ENCODE measurements at places on chromosomes 6 and 20.

GRCh38 chr6:144809120-144809519, 524.0 kb downstream of the UTRN start:
- DNase-seq: no peak

DNA sequence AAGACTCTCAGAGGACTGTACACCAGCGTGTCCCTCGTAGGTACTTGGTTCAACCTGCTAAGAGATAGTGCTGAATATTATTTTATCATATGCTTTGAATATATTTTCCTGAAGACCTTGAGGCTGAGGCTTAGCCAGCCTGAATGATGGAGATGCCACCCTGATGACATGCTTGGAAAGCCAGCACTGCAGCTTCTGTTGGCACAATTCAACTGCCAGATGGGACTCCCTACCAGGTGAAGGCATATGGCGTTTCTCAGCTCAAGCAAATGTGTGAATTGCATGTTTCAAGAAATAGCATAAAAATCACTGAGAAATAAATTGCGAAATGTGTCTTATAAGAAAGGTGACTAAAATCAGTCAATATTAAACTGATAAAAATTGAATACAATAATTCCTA, 228.1 kb upstream of the CST7 start:
- DNase-seq: no peak

GRCh38 chr6:10901770-10902169, 14.9 kb downstream of the SYCP2L start:
- DNase-seq: no peak

- no peak for DNase-seq
Observed at GRCh38 chr20:63003546-63003945, 3.2 kb downstream of the BHLHE23 start.

- DNase-seq: no peak
Observed at GRCh38 chr20:37376791-37377190, 30.9 kb downstream of the SRC start.

DNA sequence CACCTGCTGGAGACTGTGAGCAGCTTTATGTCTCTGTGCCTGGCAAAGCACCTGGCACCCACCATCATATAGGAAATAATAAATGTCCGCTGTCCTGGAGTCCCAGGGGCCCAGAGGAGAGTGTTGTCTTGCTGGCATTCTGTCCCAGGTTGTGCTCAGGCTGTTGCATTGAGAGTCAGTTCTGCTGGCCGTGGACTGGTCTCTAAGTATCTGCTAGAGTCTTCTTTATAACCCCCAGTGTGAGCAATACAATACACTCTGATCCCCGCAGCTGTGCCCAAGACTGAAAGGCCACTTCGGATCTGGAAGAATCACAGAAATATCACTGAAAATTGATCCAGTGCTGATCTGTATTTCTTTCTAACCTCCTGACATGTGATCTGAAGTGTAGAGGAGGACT, 38.3 kb upstream of the HINT3 start:
- DNase-seq: no peak

DNA sequence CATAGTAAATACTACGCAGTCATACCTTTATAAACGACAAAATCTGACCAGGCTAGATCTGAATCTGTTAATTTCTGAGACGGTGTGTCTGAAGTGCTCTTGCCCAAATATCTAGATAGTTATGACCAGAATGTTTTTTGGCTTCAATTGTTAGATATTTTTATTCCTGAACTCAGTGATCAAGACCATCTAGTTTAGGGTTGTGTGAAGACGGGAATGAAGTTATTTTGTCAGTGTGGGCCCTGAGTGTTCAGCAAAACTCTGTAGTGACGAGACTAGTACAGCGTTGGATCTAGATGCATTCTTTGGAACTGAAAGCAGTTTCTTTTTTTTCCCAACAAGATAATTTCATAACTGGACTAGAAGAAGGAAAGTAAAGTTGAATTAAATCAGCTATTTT, 3.1 kb downstream of the STXBP5 start:
- no peak for DNase-seq

- DNase-seq: no peak
Observed at GRCh38 chr20:36113036-36113435, 41.5 kb upstream of the EPB41L1 start.

GRCh38 chr6:3108746-3109414, 9.6 kb upstream of the BPHL start:
- no peak for DNase-seq

DNA sequence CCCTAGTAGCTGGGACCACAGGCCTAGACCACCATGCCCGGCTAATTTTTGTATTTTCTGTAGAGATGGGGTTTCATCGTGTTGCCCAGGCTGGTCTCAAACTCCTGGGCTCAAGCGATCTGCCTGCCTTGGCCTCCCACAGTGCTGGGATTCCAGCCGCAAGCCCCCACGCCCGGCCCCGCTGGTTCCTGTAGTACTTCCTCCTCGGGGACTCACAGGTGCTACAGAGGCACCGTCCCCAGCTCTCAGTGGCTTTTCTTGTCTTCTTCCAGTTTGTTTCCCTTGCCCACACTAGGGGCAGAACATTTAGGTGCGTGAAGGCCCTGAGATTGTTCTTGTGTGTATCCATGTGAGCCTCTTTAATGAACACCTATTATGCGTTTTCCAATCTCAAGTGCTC, 773 bp upstream of the ZBP1 start:
- no peak for DNase-seq

- DNase-seq: no peak
Observed at GRCh38 chr20:53040693-53041589, 68.8 kb downstream of the TSHZ2 start.

DNA sequence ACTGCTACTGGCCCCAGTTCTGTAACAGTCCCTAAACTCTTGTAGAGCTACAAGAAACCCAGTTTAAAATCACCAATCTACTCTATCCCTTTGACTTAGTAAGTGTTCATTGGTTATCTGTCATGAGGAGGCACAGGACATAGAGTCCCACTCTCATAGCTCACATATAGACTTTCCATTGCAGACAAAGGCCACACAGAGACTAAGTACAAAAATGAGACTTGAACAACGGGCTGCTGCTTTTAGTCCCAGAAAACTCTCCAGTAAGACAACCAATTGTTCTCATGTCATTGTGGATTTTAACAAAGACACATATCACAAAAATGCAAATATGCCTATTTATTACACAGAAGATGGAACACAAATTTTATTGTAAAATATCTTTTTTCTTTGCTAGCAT, 197.4 kb downstream of the PTPRK start:
- DNase-seq: no peak

DNA sequence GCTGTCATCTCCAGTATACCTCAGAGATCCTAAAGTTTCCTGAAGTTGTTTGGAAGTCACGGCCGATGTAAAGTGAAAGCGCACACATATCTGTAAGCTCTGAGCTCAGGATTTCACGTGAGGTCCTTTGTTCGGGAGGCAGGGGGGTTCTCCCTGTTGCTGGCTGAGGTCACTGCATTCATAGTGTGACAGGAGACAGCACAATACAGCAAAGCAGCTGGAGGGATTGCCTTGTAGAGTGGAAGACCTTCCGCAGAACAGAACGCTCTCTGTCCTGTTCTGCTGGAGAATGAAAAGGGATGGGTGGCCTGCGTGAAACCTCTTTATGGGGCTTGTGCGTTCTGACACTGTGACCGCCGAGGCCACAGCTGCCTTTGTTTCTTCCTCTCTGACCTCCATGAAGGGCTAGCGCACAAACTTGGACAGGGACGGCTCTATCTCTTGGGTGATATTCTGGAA, 13.4 kb upstream of the SERPINB1 start:
- no peak for DNase-seq

DNA sequence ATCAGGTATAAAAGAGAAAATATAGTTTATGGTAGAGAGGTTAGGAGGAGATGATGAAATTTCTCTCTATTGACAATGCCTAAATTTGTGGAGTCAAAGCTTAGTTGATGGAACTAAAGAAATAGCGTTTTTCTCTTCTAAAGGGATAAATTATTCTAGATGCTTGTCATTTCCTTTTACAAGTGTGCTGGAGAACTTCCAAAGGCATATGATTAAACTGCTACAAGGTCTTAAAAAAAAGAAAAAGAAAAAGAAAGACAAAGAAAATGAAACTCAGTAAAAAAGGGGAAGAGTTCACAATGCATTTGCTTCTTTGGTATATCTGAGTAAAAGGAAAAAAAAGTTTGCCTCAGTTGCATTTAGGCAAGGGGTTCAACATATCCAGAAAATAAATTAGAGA, 499.8 kb upstream of the PTCHD4 start:
- no peak for DNase-seq

GRCh38 chr6:162387718-162388382, 339.7 kb downstream of the PRKN start:
- no peak for DNase-seq

DNA sequence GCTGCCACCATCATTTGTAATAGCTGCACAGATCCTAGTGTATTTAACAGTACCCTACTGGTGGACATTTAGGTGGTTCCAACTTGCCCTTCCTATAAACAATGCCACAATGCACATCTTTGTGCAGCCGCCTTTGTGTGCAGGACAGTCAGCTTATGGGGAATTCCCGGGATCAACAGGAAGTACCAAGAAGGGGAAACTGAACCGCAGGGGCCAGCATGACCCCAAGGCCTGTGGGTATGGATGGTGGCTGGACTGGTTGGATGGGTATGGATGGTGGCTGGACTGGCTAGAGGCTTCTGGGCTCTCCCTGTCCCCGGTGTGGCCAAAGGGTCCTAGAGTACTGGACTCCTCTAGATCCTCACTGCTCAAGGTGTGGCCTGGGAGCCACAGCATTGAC, 46.7 kb downstream of the CEBPB start:
- no peak for DNase-seq

GRCh38 chr6:138465007-138465645, 34.2 kb downstream of the NHSL1 start:
- no peak for DNase-seq

DNA sequence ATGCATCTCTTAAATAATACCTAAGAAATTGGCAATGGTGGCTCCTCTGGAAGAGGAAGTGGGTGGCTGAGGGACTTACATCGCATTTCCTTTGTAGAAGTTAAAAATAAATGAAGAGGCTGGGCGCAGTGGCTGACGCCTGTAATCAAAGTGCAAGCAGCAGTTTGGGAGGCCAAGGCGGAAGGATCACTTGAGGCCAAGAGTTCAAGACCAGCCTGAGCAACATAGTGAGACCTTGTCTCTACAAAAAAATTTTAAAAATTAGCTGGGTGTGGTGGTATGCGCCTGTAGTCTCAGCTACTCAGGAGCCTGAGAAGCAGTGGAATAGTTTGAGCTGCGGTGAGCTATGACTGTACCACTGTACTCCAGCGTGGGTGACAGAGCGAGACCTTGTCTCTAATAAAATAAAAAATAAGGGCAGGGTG, 12.2 kb upstream of the NCOA3 start:
- no peak for DNase-seq

- DNase-seq: no peak
Observed at GRCh38 chr6:155223646-155224451, 40.0 kb upstream of the CLDN20 start.

DNA sequence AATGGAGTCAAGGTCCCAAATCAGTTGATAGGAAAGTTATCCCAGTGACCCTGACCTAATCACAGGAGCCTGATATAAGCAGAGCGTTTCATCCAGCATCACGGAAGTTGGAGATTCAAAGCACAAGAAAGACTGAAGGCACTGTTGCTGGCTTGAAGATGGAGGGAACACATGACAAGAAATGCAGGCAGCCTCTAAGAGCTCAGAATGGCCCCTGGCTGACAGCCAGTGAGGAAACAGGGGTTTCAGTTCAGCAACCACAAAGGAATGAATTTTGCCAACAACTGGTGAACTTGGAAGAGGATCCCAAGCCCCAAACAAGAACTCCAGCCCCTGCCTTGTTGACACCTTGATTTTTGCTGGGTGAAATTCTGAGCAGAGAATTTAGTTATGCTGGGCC, 778.5 kb downstream of the MAFB start:
- no peak for DNase-seq

DNA sequence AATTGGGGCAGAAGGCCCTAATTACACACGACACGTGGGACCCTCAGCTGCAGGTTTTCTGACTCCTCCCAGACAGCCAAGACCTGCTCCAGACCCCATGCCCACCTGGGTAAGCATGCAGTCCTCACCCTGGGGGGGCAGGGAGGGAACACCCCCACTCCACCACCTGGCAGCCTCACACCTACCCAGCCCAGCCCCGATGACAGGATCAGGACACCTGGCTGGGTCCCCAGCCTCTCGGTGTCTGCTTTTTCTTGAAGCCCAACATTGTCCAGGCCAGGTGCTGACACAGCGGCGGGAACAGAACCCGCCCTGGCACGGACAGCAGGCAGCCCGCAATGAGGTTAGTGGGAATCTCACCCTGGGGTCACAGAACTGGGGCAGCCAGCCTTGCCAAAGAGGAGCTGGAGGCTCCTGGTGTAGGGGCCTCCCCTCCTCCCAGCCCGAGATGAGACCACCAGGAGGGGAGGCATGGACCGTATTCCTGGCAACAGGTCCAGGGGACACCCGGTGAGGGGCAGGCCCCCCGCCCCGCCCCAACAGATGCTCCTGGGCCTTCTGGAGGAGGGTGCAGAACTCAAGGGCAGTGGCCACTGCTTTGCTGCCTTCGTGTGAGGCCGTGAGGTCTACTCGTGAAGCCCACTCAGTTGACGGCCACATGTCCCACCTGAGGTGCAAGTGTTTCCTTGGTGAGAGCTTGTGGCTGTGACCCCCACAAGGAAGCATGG, 103.8 kb downstream of the DLL1 start:
- DNase-seq: peak; percentile 83

GRCh38 chr20:24449026-24449720, 20.3 kb upstream of the SYNDIG1 start:
- no peak for DNase-seq

DNA sequence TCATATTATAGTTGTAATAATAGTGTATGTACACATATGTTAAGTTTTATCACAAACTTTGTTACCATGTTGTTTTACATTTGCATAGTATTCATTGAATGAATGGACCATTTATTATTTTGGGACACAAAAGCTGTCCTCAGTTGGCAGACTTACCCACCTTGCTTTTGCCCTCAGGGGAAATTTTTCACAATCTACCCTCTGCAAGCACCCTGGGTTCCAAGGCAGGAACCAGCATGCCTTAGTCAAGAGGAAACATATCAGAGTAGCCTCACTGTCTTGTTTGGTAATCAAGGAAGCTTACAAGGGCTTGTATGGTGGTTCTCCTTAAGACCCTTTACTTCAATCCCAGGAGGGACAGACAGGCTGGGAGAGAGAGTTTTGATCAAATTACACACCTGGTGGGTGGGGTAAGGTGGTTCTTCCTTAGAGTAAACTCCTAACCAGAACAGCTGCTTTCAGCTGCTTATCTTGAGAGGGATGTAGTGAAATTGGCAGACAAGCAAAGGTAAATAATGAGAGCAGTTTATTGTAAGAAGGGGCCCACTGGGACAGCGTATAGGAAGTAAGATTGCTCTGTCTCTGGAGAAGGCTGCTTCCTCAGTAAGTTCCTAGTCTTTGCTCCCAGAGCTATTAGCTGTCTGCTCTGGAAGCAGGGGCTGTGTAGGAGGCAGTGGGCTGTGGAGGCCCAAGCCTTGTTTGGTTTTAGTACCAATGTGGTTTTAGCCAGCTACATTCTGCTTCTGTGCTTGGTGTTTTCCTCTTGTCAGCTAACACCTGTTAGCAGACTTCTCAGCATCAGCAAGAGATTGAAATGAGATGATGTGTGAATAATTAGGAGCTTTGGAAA, 31.1 kb downstream of the BRPF3 start:
- no peak for DNase-seq

- DNase-seq: no peak
Observed at GRCh38 chr6:170296746-170297575, 6.1 kb upstream of the DLL1 start.
